ENCODE measurements at places on chromosomes 16 and 17. TPM values are rescaled to one million over a fixed set of nuclear protein-coding genes. Genes with fewer than 3 reads are reported as not detected.

MEOX1 gene
- 0.09 TPM for total RNA-seq

ZP2 gene
- total RNA-seq, result 0.64 TPM

SLC47A1 gene
- 1.00 TPM for total RNA-seq

- DNase-seq, result no peak
Observed at GRCh38 chr17:74467221-74467951, 952 bp downstream of the CD300A start.

DNA sequence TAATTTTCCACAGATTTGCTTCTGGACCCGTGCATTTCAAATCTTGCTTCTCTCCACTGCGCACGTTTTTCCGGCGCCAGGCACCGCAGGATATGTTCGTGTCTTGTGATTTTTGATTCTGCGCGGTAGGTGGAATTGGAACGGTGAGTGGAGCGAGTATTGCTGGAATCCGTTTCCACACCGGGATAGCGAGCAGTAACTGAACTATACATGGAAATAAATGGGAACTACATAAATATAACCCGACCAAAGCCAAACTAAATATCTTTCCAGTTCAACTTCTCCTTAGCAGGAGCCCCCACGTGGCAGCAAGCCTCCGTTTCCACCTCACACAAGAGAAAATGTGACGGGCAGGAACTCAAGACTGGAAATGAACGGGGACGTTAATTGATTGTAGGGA is 154.0 kb downstream of the SEC14L1 start:
- no peak for DNase-seq

- DNase-seq, result no peak
Observed at GRCh38 chr17:28043741-28044140, 1.3 kb downstream of the NLK start.
